SK-N-SH (cell line): ENCODE measurements at places on chromosomes 4 and X.
A peak's percentile ranks its signal among the peaks of the same experiment; 100 is the strongest.

- no peak for DNase-seq
Observed at GRCh38 chrX:10577853-10578252, 42.5 kb downstream of the MID1 start.

GRCh38 chr4:150033901-150034300, 44.3 kb upstream of the DCLK2 start:
- no peak for DNase-seq

GRCh38 chr4:121726642-121727268, 30.0 kb upstream of the ANXA5 start:
- DNase-seq, result peak; percentile 22

DNA sequence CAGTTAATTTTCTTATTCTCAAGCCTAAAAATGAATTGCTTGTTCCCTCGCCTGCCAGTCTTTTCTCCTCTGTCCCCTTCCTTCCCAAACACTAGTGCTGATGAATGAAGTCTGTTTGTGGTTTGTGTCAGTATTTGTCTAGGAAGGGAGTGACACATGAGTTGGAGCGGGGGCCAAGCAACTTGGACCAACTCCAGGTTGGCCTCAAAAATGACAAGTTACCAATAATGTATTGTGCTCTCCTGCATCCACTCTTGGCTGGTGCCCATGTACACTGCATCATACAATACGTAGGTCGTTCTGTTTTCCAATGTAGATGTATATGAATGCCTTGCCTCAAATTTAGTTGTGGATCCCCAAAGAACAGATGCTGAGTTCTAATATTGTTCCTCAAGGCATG, 223.0 kb upstream of the GPC4 start:
- DNase-seq, result no peak

- no peak for DNase-seq
Observed at GRCh38 chr4:30002341-30002740, 717.8 kb upstream of the PCDH7 start.

DNA sequence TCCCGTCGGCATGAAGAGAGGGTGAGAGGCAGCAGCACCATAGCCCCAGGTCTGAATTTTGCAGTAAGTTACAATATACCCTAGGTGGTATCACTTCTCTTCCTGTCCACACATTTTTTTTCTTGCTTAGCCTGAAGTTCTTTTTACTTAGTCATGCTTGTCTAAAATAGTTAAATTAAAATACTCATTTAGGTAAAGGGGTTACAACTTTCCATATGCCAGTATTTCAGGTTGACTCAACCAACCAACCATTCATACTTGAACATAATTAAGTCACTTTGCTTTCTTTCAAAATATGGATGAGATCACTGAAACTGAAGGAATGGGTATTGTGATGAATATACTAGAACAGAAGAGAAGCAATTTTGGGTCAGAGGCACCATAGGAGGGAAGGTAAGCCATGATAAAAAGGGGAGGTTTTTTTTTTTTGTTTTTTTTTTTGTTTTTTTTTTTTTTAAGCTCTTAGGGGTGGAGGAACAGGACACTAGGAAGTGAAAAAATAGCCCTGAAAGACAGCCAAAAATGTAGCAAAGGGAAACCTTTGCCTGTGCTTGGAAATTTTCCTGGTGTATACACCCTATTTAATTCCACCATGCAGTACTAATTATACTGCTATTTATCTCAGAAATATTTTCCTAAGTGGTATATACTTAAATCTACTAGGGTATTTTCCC, 41.8 kb downstream of the RPS6KA3 start:
- DNase-seq, result no peak

GRCh38 chr4:42724451-42724850, 67.5 kb upstream of the ATP8A1 start:
- no peak for DNase-seq

DNA sequence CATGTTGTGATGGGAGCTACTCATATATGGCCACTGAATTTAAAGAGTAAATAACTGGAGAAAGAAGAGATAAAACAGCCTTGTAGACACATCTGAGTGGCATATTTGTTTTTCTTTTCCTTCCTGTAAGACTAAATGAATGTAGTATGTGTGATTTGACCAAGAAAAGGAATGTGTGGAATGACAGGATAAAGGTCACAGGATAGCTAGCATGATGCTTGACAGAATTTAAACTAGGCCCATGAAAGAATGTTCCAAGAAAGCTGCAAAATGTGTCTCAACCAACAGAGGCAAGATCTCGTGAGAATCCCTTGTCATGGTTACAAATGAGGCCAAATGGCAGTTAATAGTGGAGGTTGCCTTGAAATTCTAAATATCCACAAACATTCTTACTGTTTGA, 137.0 kb downstream of the KCNIP4 start:
- no peak for DNase-seq

GRCh38 chrX:13835825-13836224, 18.9 kb upstream of the GPM6B start:
- DNase-seq, result no peak

DNA sequence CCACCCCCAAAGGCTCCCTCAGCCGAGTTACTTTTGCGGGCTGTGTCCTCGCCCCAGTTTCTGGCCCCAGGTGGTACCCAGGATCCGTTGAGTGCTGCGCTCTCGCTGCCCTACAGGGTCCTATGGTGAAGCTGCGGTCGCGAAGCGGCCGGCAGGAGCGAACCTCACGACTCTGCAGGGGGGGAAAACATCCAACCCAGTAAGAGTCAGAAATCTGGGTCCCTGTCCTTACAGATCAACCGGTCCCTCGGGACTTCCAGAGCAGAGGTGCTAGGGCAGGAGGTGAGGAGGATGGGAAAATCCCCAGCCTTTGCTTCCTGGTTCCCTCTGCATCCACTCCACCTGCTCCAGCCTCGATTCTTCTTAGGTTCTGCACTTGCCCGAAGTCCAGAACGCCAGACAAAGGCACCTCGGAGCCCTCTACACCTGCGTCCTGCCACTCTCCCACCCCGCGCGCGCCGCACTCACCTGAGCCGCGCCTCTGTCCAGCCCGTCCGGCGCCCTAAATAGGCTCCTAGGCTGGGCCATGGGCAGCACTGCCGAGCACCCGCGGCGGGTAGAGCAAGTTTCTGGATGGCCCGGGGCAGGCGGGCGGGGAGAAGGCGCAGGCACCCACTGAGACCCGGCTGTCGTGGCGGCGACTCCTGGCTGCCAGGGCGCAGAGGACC, at the start of gene HS3ST1:
Gene HS3ST1, minus strand, starts transcription at position 664 of the 668 bp plus-strand sequence. CDS start 28,889 bp downstream, outside the sequence.
- DNase-seq, result no peak

GRCh38 chrX:9492901-9493300, 28.0 kb downstream of the TBL1X start:
- DNase-seq, result no peak

DNA sequence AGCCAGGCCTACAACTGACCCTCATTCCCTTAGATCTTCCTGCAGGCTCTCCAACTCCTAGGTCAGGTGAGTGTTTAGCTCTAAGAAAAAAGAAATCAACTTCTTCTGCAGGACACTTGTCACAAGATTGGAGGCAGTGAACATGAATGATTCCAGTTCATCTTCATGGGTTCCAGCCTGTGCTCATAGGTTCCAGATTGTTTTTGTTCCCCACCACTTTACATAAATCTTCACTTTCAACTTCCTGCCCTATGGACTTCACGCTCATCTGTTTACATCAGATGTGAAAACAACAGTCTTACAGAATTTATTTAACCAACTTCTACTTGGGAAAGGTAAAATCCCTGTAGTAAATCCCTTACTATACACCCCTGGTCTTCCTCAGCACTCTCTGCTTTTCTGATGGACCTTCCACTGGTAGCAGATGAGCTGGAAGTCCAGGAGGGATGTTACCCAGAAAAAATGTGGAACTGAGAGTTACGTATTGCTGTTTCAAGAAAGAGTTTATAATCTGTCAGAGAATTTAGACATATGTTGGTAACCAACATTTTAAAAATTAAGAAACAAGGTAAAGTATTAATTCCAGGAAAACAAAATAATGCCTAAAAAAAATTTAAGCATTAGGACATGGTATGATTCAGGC, 62.4 kb downstream of the ANAPC10 start:
- DNase-seq, result no peak

GRCh38 chr4:5998333-5998936, 19.8 kb downstream of the C4orf50 start:
- peak; percentile 88 for DNase-seq

DNA sequence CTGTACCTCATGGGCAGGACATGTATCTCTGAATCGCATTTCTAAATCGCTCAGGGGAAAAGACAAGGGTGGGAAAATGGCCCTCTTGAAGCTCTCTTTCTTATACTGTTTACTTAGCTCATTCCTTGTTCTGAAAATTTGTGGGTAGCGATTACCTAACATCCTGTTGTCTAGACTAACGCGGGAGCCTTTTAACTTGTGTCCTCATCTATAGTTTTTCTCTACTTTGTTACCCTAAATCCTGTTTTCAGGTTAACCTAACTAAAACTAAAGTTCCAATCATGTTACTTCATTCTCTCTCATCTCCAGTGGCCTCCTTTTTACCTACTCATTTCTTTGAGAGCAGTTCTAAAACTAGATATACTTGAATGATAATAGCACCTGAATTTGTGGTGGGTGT, 45.0 kb downstream of the SNX25 start:
- no peak for DNase-seq

DNA sequence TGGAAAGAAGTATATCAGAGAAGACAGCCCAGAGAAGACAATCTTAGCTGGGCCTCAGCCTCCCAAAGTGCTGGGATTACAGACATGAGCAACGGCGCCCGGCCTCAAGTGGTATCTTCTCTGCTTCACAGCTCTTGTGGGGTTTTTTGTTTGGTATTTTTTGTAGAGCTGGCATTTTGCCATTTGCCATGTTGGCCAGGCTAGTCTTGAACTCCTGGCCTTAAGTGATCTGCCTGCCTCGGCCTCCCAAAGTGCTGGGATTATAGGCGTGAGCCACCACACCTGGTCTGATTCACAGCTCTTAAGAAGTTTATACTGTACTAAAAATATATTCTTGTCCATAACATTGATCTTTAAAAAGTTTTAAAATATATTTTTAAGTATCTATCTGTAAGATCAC, 12.4 kb downstream of the UTP3 start:
- no peak for DNase-seq

DNA sequence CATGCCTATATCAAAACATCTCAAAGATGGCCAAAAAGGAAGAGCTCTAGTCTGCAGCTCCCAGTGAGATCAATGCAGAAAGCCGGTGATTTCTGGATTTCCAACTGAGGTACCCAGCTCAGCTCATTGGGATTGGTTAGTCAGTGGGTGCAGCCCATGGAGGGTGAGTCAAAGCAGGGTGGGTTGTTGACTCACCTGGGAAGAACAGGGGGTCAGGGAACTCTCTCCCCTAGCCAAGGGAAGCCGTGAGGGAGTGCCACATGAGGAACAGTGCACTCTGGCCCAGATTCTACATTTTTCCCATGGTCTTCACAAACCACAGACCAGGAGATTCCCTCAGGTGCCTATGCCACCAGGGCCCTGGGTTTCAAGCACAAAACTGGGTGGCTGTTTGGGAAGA, 57.3 kb upstream of the FGF16 start:
- no peak for DNase-seq

GRCh38 chrX:112164420-112164819, 81.8 kb upstream of the TRPC5 start:
- DNase-seq, result no peak

DNA sequence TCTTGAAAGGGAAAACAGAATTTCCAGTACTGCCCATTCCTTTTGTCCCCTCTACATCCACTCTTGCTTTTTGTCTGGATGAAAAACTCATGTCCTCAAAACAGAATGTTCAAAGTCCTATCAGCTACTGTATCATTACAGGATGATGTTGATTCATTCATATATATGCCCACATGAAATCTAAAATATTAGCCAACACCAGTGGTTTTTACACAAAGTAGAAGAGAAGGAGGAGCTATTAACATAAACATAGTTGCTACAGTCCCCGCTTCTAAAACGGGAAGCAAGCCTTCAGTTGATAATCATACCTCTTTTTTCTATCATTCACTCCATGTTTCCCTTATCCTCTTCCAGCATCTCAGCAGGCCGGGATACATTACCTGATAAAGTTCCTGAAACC, 7.7 kb upstream of the THOC2 start:
- no peak for DNase-seq

DNA sequence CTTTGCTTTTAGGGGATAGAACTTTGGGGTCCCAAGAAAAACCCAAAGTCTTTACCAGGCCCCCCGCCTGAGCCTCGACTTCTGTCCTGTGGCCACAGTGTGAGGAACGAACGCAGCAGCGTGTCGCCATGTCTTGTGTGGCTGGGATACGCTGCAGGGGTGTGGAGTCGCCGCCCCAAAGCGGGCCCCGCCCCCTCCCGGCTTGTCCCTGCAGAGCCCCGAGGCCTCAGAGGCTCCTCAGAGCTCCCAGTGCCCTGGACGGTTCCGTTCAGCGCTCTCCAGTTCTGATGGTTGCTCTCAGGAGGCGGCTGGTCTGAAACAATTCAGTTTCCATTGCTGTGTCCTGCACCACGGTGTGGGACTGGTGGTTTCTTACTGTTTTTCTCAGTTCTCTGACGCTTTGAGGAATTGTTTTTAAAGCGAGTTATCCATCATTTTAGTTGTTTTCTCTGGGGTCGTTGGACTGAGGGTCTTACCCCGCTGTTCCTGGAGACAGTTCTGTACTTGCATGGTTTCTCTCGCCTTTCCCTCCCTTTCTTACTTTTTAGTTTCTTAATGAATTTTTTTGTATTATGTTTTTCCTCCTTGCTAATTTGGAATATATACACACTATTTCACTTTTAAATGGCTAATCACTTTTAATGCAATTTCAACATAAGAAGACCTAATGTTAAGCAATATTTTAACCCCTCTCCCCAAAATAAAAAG, 1.6 kb upstream of the IDUA start:
- no peak for DNase-seq

- no peak for DNase-seq
Observed at GRCh38 chr4:150849016-150849415, 166.1 kb downstream of the LRBA start.

DNA sequence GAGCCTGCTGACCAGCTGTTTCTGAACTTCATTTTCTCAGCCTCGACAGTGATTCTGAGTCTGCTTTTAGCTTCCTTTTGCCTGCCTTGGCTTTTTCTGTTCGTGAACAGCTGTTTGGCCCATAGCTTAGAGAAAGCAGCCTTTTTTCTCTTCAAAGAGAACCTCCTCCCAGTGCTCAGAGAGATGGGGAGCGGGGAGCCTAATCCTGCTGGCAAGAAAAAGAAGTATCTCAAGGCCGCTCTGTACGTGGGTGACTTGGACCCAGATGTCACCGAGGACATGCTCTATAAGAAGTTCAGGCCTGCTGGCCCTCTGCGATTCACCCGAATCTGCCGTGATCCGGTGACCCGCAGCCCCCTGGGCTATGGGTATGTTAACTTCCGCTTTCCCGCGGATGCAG, 756 bp downstream of the PABPC5 start:
- DNase-seq, result peak; percentile 1

DNA sequence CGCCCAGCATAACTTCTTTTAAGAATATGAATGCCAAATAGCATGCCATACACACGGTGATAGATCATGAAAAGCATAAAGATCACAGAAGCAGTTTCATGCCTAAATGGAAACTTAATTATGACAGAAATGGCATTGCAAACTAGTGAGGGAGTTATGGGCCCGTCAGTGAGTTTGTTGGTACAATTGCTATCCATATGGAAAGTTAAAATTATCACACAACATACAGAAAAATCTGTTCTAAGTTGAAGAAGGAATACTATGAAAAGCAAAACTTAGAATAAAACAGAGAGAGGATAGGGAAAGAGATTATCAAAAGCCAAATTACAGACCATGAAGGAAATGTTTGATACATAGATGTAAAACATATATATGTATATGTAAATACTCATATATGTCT, 30.2 kb upstream of the RAP1GDS1 start:
- no peak for DNase-seq

- DNase-seq, result no peak
Observed at GRCh38 chr4:8419222-8420041, 21.1 kb downstream of the ACOX3 start.

GRCh38 chrX:117969328-117969727, 147.3 kb downstream of the KLHL13 start:
- DNase-seq, result no peak
